ENCODE measurements at places on chromosomes 6 and 20.

DNA sequence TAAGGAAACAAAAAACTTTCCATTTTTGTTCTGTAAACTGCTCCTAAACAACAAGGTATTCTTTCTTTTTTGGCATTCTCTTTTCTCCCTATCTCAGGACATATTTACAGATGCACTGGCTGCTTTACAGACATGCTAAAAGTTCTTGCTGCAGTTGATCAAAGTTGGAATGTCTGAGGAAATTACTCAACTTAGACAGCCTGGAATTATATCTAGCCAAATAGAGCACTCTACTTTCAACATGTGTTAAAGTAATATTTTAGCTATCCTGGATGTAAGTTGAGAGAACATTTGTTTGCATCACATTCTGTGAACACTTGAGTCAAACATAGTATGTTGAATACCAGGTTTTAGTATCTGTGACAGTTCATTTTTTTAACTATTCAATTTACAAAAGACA, 24.8 kb downstream of the TASP1 start:
- no peak for DNase-seq

GRCh38 chr6:119594907-119595306, 245.3 kb upstream of the MAN1A1 start:
- DNase-seq, result no peak

- DNase-seq, result no peak
Observed at GRCh38 chr20:59605601-59606364, 1.4 kb downstream of the PHACTR3 start.

DNA sequence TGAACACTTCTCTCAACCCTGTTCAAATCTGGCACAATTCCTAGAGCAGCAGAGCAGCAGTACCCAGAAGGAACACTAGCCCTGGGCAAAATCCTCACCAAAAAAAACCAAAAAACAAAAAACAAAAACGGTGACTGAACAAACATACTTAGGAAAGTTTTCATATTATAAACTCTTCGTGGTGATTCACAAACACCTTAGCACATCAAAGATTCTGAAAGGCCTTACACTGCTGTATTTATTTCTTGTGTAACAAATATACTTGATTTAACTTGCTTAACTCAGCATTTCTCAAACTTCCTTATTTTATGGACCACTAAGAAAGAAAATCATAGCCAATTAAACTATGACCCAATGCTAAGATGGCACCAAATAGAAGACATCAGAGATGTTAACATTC, 57.8 kb upstream of the RREB1 start:
- no peak for DNase-seq

GRCh38 chr6:137216875-137217553, 2.2 kb downstream of the IFNGR1 start:
- DNase-seq, result no peak

GRCh38 chr20:33280775-33281174, 2.2 kb upstream of the BPIFB1 start:
- no peak for DNase-seq

GRCh38 chr6:43948527-43949485, 178.4 kb downstream of the MRPL14 start:
- DNase-seq, result no peak

GRCh38 chr6:140253096-140253495, 878.6 kb upstream of the CITED2 start:
- no peak for DNase-seq

GRCh38 chr6:168082860-168083513, 4.0 kb upstream of the FRMD1 start:
- no peak for DNase-seq

DNA sequence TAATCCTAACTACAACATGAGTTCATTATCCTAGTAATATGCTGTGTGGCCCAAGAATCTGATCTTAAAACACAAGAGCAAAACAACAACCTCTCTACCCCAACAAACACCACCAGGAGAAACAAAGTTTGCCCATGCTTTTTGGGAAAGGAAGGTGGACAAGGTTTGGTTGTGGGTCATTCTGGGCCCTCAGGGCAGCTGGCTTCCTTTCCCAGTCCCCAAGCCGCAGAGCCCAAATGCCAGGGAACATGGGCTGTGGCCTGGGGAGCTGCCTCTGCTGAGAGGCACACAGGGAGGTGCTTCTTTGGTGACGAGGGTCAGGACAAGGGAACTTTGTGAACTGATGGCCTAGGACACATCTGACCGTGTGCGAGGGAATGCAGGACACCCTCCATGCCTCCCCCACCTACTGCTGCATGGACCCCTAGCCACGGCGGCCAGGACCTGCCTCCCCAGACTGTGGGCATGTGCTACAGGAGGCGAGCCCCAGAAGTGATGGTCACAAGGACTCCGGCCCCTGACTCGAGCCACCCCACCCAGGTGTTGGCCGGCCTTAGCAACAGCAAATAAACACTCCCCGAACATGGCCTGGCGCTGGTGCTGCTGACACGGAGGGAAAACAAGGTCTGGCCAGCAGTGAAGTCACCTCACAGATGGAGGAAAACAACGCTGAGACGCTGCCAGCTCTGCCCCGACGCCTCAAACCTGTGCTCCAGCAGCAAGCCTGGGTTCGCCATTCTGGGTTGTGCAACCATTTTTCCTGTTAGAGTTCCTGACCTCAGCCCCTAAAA, 55.6 kb downstream of the RRBP1 start:
- no peak for DNase-seq

DNA sequence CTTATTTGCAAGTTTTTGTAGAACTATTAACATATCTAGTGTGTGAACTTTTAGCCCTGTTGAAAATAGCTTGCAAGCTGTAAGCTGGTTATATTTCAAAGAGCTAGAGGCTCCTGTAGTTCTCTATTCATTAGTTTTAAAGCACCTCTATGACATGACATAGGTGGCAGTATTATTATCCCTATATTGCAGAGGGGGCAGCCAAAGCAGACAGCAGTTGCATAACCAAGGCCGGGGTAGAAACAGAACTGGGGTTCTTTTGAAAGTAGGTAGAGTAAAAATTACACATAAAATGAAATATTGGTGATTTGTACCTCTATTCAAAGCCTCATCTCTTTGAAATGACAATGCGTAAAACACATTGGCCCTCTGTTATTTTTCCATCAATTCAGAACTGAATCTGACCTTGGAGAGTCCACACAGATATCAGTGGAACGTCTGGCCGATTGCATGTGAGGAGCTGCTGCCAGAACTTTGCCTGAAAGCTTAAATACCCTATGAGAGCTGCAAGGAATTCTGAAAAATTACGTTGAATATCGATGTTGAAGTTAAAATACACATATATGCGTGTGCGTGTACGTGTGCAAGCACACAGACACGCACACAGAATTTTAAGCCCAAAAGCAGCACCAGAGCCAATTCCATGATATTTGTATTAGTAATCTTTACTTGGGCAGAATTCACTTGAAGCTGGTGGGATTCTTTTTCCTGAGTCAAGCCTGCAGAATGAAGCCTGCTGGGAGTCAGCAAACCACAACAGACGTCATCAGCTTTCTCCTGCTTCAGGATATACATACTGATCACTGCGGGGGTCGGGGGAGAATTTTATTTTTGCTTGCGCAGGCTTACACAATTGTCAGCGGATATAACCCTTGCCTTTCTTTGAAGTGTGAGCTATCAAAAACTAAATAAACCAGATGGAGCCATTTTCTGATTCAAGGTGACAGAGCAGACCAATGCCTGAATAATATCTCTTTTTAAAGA, 163.2 kb downstream of the PDE7B start:
- DNase-seq, result peak; percentile 100

GRCh38 chr6:16762550-16763477, 1.6 kb upstream of the ATXN1 start:
- DNase-seq, result peak; percentile 83

DNA sequence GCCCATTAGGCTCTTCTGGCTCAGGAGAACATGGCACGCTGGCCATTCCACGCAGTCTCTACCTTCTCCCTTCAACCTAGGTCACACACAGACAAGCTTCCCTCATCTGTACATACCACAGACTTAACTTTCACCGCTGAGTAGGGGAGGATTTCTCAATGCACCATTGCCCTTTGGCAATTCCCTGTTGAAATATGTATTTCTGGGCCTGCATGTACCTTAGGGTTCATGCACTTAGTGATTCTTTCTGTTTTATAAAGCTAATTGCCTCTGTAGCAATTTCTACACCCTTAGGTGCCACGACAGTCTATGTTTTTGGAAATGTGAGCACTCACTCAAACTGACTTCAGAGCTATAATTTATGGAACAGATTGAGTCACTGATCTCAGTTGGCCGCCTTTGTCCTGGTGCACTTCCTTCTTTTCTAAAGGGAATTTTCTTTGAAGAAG, 253.8 kb upstream of the PRDM1 start:
- DNase-seq, result no peak

GRCh38 chr6:5030596-5031136, 26.8 kb upstream of the RPP40 start:
- no peak for DNase-seq

GRCh38 chr6:63347599-63347998, 27.8 kb upstream of the LGSN start:
- peak; percentile 75 for DNase-seq

GRCh38 chr6:143766185-143766553, 77.0 kb upstream of the LTV1 start:
- no peak for DNase-seq

GRCh38 chr6:69867639-69867976, 1.3 kb downstream of the COL19A1 start:
- no peak for DNase-seq

GRCh38 chr6:53165293-53165692, 16.7 kb upstream of the GCM1 start:
- DNase-seq, result no peak

DNA sequence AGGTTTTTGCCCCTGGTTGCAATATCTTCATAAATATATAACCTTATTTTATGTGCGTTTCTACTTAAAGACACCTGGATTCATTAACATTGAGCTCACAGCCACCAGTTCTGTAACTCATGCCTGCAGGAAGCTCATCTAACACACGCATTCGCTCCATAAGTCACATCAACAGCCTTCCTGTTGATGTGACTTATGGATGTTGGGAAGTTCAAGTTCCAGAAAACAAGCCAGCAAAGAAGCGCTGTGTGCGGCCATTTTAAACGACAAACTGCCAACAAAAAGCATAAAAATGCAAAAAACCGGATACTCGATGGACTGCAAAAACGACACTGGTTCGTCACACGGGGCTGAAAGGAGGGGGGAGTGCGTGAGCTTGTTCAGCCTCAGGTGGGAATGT, 77.9 kb upstream of the NFATC2 start:
- no peak for DNase-seq

DNA sequence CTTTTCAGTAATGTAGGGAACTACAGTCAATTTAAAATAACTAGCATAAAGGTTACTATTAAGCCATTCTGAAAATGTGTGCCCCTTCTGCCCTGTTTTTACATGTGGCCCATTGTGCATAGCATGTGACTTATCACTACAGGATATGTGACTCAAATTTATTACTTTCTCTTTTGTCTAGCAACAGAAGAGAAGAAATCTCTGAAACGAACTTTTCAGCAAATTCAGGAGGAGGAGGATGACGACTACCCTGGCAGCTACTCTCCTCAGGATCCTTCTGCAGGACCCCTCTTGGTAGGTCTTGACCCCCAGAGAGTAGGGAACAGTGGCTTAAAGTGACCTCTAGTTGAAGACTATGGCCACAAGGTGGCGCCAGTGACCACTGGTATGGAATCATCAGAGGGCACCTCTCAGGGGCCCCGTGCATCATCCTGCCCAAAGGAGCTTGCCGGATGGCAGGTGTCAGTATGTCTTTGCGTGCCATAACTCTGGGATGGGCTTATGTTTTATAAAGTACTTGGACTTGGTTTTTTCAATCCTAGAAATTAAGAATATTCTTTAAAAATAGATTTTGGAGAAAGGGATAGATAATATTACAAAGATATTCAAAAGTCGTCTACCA, 23.9 kb downstream of the RPRD1B start:
- DNase-seq, result no peak

DNA sequence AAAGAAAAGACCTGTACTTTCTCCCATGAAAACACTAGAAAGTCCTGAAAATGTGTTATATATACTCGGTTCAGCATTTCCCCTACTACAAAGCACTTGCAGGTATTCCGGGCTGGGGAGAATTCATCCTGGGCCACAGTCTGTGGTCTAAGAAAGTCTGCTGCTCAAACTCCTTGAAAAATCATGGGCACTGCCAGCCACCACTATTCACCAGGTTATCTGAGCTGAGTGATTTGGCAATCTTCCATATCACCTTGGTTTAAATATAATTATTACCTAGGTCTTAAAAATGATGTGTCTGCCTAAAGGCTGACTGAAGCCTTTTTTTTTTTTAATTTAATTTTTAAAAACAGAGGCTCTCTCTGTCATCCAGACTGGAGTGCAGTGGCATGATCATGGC, 11.3 kb downstream of the FKBP5 start:
- no peak for DNase-seq

- DNase-seq, result no peak
Observed at GRCh38 chr20:50005471-50005981, 22.7 kb downstream of the SNAI1 start.

DNA sequence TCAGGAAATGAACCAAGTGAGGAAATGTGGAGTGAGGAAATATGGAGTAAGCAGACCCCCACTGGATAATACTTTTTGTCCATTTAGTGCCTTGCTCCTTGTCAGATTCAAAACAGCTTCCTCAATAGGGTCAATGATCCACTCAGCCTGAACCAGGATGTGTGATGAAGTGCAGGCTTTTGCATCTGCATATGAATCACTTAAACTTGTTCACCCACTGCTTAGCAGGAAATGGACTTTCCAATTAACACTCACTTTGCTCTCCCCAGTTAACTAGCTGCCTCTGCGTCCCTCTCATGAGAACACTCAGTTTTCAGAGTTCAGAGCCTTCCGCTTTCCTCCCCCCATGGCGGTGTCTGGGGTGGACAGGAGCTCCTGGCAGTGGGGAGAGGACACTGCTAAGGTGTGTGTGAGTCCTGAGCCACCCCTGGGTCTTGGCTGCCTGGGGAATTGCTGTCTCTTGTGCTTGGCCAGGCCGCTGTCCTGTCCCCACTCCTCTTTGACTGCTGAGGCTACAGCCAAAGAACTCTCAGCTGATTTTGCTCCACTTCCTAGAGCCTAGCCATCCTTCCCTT, 621.8 kb downstream of the CDH26 start:
- DNase-seq, result no peak

GRCh38 chr6:96469312-96469711, 52.3 kb upstream of the UFL1 start:
- DNase-seq, result no peak

Measured in non-pigmented ciliary epithelial cell (primary cell).